NCI-H2081 treated with DMSO at 0.1 percent for 48 hours (cell line): ENCODE measurements at places on chromosomes 13 and 19.

DNA sequence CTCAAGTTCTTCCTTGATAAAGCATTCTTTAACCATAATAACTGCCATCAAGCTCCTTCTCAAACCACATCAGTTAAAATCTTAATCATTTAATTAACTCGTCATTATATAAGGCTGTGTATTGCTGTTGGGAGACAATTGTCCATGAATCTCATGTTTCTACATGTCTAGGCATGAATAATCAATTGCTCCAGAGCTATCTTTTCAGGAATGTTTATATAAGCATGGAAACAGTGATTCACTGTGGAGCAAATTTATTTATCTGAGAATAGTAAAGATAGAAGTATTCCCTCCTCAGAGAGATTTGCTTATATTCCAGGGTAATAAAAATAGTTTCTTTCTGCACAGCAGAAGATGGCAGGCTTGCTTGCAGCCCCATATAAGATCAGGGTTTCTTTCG is 71.1 kb downstream of the CBY2 start:
- DNase-seq = no peak

- no peak for DNase-seq
These were observed 32.4 kb downstream of the ZSWIM4 start for GRCh38 chr19:13827656-13828055.

- no peak for DNase-seq
These were observed 6.0 kb downstream of the TEKTIP1 start for GRCh38 chr19:3544742-3545668.

- no peak for DNase-seq
These were observed 278.0 kb downstream of the DACH1 start for GRCh38 chr13:71589032-71589431.

GRCh38 chr19:57818378-57818777 is 3.7 kb upstream of the ZNF552 start:
- DNase-seq = no peak

DNA sequence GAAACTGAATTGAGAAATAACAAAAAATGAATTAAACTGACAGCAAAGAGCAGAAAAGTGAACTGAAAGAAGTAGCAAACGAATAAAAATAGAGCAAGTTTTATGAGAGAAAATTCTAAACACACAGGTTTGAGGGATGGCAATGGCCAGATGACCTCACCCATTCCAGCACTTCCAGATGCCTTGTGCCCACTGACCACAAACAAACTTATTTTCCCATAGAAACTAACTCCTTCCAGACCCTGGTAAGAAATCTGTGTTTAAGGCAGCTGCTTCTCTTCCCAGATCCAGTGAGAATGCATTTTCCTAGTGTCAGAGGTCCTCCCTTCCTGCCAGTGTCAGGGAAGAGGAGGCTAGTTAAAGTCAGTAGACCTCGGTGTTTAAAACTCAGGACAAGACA is 51.7 kb downstream of the RXFP2 start:
- DNase-seq = no peak

GRCh38 chr13:96984051-96984508 is 10.2 kb downstream of the OXGR1 start:
- no peak for DNase-seq

DNA sequence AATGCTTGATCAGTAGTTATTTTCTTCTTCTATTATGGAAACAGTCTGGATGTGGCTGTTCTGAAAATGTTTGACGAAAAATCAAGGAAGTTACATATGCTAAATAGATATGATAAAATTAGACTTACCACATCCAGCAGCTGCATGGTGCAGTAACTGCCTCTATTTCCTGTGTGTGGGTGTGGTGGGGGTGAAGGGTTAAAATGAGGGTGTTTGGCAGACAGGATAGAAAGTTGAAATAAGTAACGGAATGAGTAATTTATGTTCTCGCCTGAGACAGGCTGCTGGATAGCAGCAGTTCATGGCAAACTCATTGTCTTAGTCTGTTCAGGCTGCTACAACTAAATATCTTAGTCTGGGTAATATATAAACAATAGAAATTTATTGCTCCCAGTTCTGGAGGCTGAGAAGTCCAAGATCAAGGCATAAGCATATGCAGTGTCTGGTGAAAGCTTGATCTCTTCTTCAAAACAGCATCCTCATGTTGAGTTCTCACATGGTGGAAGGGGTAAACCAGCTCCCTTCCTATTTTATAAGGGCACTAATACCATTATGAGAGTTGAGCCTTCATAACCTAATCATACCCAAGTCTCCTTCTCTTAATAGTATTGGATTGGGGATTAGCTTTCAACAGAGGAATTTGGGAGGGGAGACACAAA is 1248.9 kb downstream of the SLITRK5 start:
- DNase-seq = no peak

GRCh38 chr13:50612717-50613116 is 230.8 kb downstream of the DLEU7 start:
- no peak for DNase-seq

GRCh38 chr13:91313581-91313980 is 33.9 kb upstream of the MIR17HG start:
- no peak for DNase-seq

DNA sequence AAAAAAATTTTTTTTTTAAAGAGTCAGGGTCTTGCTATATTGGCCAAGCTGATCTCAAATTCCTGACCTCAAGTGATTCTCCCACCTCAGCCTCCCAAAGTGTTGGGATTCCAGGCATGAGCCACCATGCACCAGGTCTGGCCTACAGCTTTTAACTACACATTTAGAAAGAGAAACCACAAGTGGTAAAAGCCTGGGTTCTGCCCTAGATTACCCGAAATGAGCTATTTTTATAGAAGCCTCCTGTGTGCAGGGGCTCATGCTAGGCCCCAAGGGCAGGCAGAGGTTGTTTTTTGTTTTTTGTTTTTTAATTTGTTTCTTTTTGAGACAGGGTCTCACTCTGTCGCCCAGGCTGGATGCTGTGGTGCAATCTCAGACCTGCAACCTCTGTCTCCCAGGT is 14.0 kb upstream of the MYADM start:
- DNase-seq = no peak
